Stimulated activated CD8-positive, alpha-beta memory T cell treated with anti-CD3 and anti-CD28 coated beads, Interleukin-4, amount 100 ng/mL, for 1 hour (primary cell): ENCODE measurements at places on chromosomes 6 and 20.

- DNase-seq = no peak
These were observed 254.8 kb upstream of the CHD6 start for GRCh38 chr20:41872930-41873329.

- peak; percentile 11 for DNase-seq
These were observed 52.7 kb upstream of the MYB start for GRCh38 chr6:135128268-135128914.

DNA sequence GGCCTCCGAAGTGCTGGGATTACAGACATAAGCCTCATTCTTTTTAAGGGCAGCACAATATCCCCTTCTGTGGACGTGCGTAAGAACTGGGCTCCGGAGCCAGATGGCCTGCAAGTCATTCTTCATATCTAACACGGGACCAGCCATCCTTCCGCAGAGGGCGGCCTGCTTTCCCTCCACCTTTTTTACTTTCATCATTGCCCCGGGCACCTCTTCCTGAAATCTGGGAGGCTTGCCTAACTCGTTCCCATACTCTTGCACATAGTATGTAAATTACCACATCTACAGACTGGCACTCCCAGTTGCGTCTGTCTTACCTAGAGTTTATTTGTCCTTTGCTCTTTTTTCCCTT is 29.9 kb upstream of the SLC23A2 start:
- DNase-seq = no peak

GRCh38 chr20:40892642-40893041 is 136.0 kb upstream of the TOP1 start:
- no peak for DNase-seq

DNA sequence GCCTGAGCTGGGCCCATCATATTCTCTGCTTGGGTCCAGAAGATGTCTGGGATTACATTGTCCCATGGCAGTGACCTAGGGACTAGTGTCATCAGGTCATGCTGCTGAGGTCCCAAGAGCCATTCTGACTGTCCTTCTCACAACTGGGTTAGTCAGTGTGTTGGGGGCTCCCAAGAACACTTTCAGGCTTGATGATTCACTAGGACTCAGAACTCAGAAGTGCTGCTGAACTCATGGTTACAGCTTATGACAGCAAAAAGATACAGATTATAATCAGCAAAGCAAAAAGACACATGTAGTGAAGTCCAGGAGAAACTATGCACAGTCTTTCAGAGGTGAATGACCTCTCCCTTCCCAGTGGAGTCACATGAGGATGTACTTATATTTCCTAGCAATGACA is 107.8 kb downstream of the SYNE1 start:
- no peak for DNase-seq

- DNase-seq = no peak
These were observed 61.5 kb downstream of the JPH2 start for GRCh38 chr20:44125332-44126127.

DNA sequence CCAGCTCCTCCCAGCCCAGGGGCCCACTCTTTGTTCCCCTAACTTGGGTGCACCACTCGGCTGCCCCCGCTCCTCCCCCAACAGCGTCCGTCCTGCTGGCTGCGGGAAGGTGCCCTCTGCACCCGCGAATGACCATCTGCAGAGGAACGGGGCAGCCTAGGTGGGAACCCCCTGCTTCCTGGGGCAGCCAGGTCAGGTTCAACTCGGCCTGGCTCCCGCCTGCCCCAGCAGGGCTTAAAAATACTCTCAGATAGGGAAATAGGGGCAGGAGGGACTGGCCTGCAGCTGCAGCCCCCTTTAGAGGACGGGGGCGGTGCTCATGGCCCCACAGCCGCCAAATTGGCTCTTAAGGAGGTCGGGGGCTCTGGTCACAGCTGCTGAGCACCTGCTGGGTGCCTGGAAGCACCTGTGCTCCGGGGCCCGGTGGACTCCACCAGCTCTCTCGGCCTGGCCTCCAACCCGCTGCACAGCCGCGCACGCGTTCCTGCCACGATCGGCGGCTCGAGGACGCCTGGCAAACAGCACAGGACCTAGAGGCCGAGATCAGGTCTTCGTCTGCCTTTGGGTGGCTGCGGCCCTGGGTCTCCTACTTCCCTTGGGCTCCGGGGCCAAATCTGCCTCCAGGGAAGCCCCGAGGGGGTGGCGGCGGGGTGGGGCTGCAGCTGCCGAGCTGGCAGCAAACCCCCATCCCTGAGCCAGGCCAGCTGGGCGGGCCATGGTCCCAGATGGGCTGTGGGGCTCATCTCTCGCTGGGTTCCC is 700 bp upstream of the LAMA5 start:
- DNase-seq = no peak

DNA sequence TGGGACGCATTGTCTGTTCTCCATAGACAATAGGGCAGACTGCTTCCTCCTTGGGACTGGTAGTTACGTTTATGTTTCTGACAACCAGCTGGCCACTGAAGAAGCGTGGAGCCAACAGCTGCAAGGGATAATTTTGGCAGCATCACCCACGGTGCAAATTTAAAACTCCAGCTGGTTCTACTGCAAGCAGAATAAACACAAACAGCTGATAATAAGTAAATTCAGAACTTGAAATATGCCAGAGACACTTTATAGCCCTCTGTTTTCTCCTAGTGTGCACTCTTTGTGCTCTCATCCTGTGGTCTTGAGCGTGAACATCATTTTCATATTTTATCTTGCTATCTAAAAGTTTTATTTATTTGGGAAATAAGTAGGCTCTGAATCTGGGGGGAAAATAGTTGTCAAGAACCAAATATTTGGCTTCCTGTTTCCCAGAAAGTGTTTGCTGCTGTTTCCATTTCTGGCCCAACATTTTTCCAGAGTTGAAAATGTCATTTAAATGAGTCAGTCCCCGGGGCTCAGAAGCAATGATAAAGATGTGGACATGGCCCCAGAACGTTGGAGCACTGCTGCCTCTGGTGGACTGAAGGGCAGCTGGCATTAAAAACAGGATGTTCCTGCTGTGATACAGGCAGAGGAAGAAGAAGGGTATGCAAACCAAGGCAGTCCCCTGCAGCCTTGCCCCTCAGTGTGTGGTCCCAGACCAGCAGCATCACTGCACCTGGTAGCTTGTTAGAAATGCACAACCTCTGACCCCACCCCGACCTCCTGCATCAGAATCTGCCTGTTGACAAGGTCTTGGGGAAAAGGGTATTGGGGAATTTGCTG is 12.5 kb upstream of the THBD start:
- DNase-seq = no peak
